ENCODE measurements at places on chromosomes 3 and 15.

DNA sequence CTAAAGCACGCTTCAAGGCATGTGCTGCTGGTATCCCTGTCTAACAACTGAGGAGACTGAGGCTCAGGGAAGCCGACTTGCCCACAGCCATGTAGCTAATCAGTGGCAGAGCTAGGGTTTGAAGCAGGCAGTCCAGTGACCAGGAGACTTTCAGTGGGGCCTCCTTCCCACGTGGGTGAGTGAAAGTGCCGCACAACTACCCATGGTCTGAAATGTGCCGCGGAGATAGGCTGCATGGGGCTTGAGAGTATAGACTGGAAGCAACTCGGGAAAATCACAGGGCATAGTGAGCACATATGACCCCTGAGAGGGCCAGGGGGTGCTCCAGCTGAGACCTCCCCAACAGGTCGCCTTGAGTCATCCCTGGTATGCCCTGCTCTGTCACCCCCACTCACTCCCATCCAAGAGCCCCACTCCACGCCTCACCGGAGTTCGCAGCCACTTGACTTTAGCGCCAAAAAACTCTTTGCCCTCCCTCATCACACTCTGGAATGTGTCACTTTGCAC lies 19.1 kb downstream of the FAM174B start:
- DNase-seq = no peak

- peak; percentile 20 for DNase-seq
Measured at GRCh38 chr15:57134851-57135250, 216.4 kb downstream of the TCF12 start.

DNA sequence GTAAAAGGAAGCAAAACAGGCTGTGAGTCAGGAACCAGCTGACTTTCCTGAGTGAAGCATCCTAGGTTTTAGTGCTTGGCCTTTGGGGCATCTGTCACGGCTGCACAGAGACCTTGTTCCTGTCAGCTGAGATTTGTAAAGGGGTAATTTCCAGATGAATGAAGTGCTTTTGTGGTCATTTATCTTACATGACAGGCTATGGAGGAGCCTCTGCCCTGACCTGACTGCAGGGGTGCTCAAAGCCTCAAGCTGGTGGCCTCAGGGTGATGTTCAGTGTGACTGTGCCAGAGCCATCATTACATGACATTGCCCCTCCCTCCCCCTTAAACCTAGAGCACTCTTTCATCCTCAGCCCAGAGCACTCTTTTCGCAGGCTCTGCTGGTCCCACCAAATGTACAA lies 132.5 kb downstream of the ARNT2 start:
- no peak for DNase-seq

- DNase-seq = no peak
Measured at GRCh38 chr3:120245386-120245785, 39.6 kb downstream of the GPR156 start.

- no peak for DNase-seq
Measured at GRCh38 chr3:18434711-18435110, 9.6 kb upstream of the SATB1 start.

DNA sequence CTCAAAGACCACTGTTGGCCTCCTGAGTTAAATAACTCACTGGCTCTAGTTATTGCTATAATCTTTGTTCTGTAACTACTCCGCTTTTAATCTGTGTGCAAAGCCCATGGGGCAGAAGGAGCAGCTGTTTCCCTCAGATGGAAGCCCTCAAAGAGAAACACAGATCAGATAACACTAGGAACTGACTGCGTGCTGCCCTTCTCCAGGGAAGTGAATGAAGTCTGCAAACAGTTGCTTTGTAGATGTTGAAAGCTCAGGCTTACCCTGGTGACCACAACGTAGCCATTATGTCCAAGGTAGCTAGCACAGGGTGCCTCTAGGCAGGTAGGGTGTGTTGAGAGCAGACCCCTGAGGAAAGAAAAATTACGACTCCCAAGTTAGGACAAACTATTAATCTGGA lies 152.3 kb upstream of the STAC start:
- no peak for DNase-seq

DNA sequence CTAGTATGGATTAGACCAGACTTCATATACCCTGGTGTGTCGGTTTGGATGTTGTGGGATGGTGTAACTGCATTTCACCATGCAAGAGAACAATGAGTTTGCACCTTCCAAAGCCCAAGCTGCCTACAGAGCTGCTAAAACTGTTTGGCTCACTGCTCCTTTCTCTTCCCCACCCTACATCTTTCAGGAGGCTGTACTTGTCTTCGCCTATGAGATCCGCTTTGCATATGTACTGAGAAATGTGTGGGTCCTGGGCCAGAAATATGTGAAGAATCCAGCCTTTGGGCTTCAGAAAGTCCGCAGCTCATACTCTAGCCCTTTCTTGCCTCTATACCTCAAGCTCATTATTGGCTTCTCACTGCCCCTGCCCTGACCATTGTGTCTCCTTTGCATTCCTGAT lies 1060.0 kb downstream of the NTRK3 start:
- DNase-seq = no peak

DNA sequence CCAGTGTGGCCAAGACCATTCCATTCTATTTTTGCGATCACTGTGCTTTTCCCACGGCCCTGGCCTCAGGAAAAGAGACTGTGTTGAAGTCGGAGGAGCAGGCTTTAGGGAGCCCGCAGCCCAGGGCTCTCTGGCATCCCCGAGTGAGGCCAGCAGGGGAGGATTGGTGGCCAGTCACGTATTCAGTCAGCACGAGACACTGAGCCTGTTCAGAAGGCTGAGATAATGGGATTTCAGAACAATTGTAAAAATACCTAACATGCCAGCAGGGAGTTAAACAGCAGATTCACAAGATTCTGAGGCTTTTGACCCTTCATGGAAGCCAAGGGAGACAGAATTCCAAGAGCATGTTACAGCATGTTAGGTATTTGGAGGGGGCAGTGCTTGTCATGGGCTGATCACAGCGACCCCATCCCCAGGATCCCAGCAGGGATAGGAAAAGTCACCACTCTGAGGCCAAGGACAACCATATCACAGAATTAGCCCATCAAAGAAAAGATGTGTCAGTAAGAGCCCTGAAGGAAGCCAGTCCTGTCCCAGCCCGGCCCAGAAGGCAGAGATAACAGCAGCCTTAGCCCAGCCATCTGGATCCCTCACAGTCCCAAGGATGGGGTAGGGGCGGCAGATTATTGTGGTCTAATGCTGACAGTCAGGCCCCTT lies 40.6 kb downstream of the AMOTL2 start:
- peak; percentile 76 for DNase-seq

DNA sequence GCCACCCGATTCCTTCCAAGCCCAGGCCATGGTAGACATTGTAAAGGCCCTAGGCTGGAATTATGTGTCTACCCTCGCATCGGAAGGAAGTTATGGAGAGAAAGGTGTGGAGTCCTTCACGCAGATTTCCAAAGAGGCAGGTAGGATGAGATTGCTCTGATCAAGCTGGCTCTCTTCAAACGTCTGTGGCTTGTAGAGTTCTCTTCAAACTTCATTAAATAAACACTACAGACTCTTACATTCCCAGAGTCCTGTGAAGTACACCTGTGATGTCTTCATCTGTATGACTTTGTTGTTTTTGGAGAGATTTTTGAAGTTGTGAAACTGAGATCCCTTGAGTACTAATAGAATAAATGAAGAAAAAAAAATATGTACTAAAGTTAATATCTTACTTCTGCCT lies 285.6 kb downstream of the GRM7 start:
- no peak for DNase-seq

DNA sequence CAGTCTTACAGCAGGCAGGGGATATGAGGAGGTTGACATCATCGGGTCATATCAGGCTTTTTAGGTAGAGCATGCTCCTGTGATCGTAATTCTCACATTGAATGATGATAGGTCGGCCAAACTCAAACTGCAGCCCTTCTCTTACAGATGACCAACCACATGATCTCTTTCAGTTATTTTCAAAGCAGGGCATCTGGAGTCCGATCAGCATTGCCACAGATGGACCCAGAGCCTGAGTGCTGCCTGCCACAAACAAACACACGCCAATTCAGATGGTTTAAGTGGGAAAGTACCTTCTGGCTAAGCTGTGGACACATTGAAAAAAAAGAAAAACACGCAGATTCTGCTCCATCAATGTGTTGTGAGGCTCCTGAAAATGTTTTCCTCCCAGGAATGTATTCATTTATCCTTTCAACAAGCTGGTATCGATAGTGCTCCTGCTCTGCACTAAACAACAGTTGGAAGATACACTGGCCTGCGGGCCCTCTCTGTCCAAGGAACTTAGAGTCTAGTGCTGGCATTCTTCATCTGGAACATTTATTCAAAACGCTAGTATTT lies 31.2 kb downstream of the ARPP21 start:
- DNase-seq = no peak

DNA sequence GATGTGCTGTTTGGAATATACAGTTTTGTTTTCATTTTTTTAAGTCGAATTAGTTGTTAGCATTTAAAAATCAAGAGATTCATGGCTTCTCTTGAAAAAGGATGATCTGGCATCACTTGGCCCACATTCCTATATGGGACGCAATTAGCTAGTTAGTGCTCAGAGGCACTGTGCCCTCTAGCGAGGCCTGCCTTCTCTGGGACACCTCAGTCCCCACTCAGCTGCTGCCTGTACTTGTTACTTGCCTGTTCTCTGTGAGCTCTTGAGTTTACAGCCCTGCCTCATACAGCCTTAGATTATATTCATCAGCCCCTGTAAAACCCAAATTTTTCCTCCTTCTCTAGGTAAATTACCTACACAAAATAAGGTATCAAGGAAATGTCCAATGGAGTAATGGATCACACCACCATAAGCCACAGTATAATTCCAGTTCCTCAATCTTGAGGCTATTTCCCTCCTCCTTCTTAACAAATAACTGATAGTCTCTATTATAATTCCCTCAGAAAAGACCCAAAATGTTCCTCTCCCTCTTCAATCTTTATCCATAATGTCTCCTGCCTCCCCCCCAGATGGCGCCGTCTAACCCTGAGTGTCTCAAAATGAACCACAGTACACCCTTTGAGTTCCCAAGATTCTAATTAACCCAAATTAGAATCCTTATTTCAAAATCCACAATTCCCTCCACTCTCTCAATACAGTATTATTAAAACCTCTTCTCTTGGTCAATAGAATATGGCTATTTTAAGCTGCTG lies 2.7 kb downstream of the ZMAT3 start:
- no peak for DNase-seq

DNA sequence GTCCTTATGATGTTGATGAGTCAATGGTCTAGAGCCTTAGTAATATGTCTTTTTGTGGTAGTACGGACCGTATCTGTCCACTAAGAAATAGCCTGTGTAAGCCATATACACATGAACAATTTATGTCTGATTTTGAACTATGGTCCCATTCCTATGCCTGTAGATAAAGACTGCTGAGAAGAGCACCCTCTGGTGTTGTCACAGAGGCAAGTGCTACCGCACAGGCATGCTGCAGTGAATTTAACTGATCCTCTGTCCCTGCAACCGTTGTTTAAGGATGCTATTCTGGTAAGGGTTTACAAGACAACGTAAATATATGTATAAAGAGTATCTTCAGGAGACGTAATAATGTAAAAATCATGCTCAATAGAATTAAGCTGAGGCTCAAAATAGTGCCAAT lies 170.7 kb downstream of the UBE3A start:
- no peak for DNase-seq

GRCh38 chr3:12339701-12340480 lies 51.0 kb downstream of the PPARG start:
- DNase-seq = no peak

GRCh38 chr3:129312671-129313414 lies 34.2 kb downstream of the HMCES start:
- no peak for DNase-seq

- DNase-seq = no peak
Measured at GRCh38 chr15:72474466-72474911, 359 bp downstream of the ARIH1 start.
